Activated CD4-positive, alpha-beta T cell treated with anti-CD3 and anti-CD28 coated beads, Interleukin-10, Interleukin-2, amounts not matched to agents 100 ng/mL and 50 ng/mL, durations not matched to agents 16 hours and 8 hours (primary cell): ENCODE measurements at places on chromosomes 5 and 9.
A peak's percentile ranks its signal among the peaks of the same experiment; 100 is the strongest.

DNA sequence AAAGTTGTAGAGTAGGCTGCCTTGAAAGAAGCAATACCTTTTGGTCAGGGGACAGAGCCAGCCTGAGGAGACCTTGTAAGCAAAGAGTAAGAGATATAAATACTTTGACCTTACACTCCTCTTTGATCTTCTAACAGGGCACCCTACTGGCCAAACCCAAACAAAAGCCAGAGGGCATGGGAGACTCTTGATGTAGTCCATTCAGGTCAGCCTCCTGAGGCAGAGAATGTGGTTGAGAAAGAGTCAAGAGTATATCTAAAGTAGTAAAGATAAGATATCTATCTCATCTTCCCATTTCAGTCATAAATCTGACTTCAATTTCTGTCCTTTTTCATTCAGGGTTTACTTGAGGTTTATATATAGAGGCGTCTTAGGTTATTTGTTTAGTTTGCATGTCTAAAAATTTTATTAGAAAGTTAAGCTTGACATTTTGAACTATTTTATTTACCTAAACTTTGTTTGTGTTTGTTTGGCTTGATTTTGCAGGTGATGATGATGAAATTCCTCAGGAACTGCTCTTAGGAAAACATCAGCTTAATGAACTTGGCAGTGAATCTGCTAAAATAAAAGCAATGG is 125.7 kb downstream of the NIPBL start:
- DNase-seq = no peak

DNA sequence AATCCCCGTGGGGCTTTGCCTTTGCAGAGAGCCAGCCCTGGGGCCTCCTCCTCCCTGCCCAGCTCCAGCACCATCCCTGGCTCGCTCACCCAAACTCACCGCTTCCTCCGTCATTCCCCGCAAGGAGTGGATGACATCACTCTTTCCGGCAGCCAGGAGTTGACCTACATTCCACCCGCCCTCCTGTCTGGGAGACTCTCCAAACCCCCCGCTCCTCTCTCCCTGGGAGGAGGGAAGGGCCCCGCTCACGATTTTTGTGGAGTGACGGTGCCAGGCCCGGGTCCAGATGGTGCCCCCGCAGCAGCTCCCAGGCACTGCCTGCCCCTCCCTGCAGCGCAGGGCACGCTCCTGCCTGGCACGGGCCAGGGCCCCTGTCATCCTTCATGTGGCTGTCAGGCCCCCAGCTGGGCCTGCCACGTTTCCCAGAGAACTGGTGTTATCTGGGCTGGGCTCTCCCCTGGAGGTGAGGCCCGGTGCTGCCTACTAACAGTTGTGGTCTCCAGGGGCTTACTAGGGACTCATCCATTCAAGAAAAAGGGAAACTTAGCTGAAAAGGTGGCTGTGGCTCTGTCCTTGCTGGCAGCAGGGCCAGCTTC is 52.3 kb downstream of the NTNG2 start:
- DNase-seq = no peak

DNA sequence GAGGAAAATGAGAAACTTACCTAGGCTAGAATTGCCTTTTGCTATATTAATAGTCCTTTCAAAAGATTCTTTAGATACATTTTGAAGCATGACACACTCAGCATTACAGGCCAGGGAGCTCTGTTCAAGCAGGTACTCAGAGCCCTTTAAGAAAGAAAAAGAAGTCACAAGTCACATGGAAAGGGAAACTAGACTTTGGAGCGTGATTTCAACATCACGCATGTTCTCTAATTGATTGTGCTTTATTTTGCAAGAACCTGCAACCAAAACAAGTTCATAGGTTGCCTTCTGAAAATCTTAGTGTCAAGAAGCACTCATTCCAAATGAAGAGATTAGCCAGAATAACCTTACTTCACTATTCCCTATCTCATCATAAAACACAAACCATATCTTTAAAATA is 103.8 kb downstream of the MPDZ start:
- no peak for DNase-seq

- no peak for DNase-seq
These were observed 192.1 kb downstream of the RAB3C start for GRCh38 chr5:58774937-58775336.

DNA sequence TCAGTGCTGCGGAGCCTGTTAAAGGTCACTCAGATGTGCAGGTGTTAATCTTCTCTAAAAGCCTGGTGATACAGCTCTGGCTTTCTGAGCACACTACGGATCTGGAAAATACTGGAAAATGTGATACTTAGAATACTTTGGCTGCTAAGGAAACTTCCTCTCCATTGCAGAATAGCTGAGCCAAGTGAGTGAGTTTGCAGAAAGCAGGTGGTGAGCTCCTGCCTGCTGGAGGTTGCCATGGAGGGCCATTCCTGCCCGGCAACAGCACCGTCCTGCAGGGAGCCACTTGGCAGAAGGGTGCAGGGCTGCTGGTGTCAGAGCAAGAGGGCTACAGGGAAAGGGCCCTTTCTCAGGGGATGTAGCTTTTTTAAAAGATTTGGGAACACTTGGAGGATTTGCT is 40.7 kb downstream of the SECISBP2 start:
- DNase-seq = no peak

DNA sequence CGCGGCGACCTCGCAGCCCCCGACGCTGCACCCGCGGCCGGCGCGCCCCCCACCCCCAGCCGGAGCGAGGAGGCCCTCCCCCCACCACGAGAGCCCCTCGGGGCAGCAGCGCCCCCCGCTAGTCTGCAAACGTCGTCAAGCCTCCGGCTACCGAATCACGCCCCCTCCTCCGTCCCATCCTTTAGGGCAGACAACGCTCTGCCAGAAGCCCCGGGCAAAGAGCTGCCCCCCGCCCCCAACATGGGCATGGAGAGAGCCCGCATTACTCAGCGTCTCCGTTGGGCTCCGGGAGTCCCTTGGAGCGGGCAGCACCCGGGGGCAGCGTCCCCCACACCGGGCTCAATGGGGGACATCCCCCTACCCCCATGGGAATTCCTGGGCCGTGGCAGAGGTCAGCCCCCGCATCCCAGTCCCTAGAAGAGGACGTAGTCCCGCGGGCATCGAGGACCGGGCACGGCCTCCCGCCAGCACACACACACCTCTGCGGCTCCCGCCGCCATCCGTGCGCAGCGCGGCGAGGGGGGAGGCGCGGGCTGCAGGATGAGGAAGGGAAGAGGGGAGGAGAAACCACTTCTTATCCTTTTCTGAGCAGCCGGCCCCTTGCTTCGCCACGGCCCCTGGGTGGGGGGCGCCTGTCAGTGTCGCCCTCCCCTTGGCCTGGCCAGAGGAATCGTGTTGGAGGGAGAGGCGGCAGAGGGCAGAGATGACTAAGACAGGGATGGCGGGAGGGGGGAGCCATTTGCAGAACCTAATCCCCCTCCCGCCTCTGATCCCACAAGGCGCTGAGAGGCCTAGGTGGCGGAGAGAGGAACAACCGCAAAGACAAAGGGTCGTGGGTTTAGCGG is 750 bp downstream of the DNM1 start:
- DNase-seq = no peak

DNA sequence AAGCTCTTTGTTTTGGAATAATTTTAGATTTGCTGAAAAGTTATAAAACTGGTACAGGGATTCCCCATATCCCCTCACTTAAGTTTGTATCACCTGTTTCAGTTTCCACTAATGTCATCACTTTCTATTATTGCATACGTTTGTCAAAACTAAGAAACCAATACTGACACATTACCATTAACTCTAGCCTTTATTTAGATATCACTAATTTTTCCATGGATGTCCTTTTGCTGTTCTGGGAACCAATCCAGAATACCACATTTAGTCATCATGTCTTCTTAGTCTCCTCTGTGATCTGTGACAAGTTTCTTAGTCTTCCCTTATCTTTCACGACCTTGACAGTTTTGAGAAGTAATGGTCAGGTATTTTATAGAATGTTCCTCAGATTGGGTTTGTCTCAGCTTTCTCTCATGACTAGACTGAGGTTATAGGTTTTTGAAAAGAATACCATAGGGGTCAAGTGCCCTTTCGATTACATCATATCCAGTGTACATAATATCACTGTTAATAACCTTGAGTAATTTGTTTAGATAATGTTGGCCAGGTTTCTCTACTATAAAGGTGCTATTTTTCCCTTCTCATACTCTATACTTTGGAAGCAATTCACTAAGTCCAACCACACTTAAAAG is 51.9 kb upstream of the NMUR2 start:
- no peak for DNase-seq

- DNase-seq = no peak
These were observed 153.8 kb downstream of the HSPA4 start for GRCh38 chr5:133205649-133206048.

- peak; percentile 0 for DNase-seq
These were observed 186.7 kb downstream of the COMMD10 start for GRCh38 chr5:116271446-116272025.

- no peak for DNase-seq
These were observed 13.7 kb downstream of the DOLPP1 start for GRCh38 chr9:129094387-129095169.

GRCh38 chr5:159759791-159760290 is 156.4 kb upstream of the ADRA1B start:
- no peak for DNase-seq

DNA sequence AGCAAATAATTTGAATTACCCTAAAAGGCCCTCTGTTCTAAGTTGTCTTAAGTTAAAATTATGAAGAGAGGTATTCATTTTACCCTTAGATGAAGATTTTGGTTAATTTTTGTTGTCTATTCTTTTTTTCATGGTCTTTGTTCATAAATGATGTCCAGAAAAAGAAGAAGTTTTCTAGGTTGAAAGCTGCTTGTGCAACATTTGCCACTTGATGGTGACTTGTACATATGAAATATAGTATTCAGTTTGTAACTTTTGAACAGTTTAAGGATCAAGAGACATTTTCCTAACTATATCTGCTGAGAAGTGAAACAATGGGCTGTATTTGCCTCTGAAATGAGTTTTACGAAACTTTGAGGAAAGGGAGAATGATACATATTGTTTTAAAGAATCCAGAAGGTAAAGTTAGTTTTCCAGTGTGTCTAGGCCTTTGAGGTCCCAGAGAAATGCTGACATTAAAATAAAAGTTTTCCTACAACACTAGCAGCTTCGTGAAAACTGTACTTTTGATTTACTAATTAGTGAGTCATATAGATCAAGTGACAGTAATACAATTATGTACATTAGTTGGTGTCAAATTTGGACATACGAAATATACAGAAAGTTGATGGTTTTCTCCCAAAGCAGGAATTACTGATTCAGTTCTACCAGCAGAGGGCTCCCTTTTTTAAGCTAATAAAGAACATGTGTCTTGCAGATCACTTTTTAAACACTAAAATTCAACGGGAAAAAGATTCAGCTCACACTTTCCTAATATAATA is 70.5 kb downstream of the PIK3R1 start:
- peak; percentile 73 for DNase-seq

DNA sequence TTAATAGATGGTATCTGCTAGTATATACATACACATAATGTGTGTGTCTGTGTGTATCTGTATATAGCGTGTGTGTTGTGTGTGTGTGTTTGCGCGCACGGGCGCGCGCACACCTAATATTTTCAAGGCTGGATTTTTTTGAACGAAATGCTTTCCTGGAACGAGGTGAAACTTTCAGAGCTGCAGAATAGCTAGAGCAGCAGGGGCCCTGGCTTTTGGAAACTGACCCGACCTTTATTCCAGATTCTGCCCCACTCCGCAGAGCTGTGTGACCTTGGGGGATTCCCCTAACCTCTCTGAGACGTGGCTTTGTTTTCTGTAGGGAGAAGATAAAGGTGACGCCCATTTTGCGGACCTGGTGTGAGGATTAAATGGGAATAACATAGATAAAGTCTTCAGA is 757 bp downstream of the FXN start:
- DNase-seq = peak; percentile 47

- no peak for DNase-seq
These were observed 12.9 kb downstream of the ZNF618 start for GRCh38 chr9:113888976-113889375.

- DNase-seq = peak; percentile 77
These were observed 15.5 kb downstream of the CARD19 start for GRCh38 chr9:93111371-93112115.

DNA sequence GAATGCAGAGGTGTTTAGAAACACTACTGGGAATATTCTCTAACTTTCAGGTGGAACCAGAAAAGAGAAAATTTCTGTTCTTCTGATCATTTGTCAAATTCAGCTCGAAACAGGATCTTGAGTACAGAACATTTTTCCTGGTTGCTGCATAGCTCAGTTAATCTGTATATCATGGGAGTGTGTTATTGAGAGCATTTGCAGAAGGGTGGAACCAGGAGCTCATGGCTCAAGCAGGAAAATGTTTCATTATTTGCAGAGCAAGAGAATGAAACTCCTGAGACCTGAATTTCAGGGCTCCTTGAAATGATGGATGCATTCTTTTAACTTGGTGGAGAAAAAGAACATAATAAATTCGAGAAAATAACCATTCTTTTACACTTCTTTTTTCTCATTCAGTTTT is 97.9 kb downstream of the AOPEP start:
- no peak for DNase-seq

DNA sequence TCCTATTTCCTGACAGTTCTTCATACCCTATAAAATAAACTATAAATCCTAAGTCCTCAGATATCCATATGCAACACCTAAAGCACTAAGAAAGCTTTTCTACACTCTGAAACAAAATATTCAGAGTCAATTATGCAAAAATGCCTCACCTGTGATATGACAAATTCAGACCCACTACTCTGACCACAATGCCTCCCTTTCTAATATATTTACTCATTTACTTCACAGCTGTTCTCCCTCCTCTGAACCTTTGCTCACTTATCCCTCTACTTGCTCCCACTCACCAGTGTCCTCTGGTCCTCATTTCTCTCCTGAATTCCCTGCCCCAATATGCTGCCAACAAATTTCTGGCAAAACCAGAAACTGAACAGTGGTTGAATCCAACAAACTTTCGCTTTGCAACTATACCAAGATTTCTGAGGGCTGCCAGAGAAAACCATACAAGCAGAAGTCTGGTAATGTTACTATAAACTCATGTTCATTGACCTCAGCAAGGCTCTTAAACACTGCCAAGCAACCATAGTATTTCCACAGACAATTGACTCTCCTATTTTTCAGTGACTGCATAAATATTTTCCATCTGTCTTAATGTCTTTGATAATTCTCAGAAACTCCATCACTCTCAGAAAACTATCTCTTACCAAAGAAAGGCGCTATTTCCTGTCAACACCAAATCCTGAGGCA is 7.1 kb downstream of the CCNH start:
- no peak for DNase-seq

DNA sequence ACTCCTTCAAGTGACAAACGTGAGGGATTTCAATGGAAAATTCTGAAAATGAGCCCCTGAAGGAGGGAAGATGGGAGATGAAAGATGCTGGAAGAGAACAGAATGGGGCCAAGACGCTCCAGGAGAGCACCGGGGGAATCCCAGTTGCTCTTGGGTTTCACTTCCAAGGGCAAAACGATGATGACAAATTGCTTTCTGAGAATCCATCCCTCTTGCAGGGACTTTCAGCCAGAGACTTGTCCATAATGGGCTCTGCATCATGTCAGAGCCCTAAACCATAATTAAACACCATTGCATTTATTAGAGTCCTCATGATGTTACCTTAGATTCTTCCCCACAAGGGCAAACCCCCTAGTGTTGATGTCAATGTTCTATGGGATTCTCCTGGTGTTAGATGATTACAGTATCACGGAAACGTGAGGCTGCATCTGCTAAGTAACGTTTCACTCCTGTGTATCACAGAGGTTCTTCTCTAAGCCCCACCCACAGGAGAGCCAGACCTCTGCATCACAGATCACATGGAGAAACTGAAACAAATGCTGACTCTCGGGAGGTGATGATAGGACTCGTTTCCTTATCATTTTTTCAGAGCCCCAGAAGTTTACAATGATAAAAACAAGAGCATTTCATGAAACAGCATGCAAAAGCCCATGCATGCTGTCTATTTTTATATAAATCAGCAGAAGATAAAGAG is 114.4 kb downstream of the TENT4A start:
- DNase-seq = peak; percentile 79
